ENCODE measurements at places on chromosomes 1 and 21.

DNA sequence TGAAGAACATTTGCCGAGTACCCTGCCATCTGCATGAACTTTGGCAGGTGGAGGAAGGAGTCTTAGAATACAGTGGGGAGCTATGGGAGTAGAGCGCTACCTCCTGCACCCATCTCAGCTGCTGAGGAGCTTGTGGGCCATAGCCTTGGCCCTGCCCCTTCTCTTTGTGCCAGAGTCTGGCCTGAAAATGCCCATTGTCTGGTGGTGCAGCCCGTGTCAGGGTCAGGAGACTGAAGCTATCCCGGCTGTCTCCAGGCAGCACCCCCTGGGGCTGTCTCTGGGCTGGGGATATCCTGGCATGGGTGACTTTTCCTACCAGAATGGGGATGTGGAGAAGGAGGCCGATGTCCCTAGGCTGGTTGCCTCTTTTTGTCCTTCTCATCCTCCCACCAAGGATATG, 7.3 kb downstream of the IPO13 start:
- no peak for DNase-seq

DNA sequence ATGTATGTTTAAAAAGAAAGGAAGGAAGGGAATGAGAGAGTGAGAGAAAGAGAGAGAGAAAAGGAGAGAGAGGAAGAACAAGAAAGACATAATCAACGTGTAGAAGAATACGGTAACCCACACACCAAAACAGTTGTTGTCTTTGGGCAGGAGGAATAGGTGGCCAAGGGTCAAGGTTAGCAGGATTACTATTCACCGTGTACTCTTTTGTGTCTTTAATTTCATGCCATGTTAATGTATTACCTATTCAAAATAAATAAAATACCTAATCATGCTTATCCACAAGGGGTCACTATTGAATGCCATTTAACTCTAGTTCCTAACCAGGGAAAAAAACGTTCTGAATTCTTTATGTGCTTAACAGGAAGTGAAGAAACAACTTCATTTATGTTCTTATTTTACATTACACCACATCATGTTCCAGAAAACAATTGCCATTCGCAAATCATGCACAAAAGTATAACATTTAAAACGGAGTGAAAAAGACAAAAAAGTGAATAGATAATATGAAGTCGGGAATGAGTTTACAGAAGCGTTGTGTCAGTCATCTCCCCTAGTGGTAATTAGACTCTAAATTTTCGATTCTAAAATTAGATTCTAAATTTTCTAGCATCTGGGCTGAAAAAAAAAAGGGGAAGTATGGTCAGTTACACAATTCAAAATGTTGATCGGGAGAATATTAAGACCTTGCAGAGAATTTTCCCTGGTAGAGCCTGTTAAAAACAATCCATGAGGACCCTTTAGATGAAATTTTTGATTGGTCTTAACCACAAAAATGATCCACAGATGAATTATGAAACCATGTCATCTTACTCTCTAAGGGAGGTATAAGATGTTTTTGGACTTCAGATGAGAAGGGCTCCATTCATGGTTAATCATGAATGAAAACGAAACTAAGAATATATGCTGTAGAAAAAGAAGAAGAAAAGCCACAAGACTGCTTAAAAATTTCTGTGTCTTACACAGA, 700 bp upstream of the KMO start:
- DNase-seq, result no peak

- no peak for DNase-seq
Observed at GRCh38 chr1:115179397-115180079, 90.2 kb upstream of the TSPAN2 start.

DNA sequence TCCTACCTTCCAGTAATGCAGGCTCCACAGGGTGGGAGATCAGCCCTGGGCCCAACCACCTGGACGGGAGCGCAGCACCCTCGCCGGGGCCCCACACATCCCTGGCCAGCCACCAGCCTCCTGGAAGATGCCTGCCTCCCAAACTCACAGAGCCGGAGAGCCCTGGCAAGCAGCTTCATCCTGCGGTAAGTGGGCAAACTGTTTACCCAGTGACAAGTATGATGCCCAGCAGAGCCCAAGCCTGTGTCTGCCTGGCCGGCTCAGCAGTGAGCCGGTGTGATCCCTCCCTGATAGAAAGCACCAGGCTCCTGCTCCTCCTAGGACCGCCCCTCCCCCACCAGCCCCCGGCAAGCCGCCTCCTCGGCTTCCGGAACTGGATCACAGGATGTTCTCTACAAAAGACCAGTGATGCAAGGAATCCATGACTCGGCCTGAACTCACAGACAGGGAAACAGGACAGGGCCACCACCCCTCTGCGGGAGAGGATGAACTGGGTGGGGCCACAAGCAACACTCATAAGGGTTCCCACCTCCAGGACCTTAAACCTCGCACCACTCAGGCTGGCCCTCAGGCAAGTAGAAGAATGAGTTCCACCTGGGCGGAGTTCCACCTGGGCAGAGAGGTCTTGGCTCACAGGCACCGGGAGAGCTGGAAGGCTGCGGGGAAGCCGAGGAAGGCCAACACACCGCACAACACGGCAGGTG, 7.9 kb downstream of the ACOT7 start:
- no peak for DNase-seq

- DNase-seq, result no peak
Observed at GRCh38 chr1:204634260-204634910, 51.2 kb downstream of the LRRN2 start.

- DNase-seq, result no peak
Observed at GRCh38 chr1:219381396-219381795, 207.7 kb downstream of the LYPLAL1 start.

DNA sequence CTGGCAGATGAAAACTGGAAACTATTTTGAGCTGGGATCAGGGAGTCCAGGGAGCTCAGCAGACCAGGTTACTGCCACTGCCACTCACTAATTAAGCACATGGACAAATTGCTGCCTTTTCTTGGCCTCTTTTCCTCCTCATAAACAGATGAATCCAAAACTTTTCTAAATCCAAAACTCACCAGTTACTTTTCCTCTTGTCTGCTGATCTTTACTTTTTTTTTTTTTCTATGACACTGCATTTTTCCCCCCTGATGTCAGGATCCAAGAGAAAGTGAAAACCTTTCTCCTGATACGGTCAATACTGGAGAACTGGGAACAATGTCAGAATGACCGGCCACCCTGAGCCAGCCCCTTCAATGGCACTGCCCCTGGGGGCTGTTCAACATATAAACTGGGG, 405.8 kb downstream of the DUSP10 start:
- no peak for DNase-seq

- DNase-seq, result no peak
Observed at GRCh38 chr21:33401630-33401992, 1.6 kb upstream of the IFNGR2 start.

- no peak for DNase-seq
Observed at GRCh38 chr1:40901886-40902852, 40.0 kb upstream of the CITED4 start.

DNA sequence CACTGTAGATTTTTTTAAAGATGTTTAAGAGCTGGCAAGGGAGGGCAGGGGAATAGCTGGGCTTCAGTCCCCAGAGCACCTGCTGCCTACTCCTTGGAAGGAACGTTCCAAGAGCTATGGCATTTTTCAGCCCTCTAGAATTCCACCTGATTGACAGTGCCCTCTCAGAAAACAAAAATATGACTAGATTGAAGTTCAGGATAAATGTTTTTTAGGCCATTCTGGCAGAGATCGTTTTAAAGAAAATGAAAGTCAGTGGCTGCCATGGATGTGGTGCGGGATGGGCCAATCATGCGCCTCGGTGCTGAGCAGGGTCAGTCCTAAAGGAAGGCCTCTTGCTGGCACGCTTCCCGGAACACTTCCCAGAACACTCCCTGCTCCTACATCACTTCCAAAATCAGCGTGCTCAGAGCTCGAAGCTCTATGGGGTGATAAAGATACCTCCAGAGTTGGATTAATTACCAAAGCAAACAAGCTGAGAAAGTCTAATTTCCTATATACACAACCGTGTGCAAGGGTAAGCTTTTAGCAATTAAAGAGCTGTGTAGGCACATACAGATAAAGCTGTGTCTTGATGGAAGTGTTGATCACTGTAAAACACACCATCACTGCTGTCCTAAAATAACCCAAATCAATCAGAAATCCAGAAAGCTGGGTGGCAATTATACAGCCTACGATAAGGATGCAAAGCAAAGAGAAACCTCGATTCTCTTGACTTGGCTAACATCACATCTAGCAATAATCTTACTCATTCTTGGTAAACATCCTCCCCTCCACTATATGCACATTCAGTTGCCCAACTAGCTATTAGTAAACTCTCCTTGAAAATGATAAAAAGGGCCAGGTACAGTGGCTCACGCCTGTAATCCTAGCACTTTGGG, 34.6 kb downstream of the TGFBR3 start:
- DNase-seq, result no peak

- DNase-seq, result no peak
Observed at GRCh38 chr1:185260611-185261010, 56.4 kb downstream of the IVNS1ABP start.

GRCh38 chr1:226568975-226569741, 20.6 kb downstream of the STUM start:
- DNase-seq, result no peak

DNA sequence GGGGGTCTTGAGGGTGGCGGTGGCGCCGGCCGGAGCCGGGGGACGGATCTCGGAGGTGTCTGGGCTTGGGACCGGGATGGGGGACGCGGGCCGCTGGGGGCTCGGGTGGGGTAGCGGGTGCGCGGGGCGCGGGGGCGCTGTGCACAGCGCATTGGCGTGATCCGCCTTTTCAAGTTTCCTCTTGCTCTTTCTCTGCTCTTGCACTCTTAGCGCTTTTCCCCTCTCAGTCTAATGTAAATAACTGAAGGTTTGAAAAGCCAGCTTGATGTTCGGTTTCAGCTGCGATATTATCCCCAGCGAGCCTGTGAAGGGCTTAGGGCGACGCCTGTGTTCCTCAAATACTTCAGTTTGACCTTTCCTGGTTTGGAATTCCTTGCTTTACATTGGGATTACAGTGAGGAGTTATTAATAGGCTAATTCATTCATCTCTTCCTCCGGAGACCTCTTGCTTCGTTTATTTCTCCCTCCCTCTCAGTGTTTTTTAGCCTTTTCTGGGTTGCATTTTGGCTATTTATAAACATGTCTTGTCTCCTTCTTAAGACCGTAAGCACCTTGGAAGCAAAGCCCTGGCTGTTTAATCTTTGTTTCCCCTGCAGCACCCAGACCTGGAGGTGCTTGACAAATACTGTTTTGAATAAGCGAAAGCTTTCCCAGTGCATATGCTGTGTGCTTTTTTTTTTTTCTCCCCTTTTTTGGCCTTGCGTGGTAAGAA, 693 bp downstream of the RAB4A start:
- DNase-seq, result no peak

- DNase-seq, result no peak
Observed at GRCh38 chr1:27144920-27145661, 9.8 kb downstream of the SLC9A1 start.
